ENCODE measurements at places on chromosomes 11 and 22. TPM values are rescaled to one million over a fixed set of nuclear protein-coding genes. Genes with fewer than 3 reads are reported as not detected.
A peak's percentile ranks its signal among the peaks of the same experiment; 100 is the strongest.

DNA sequence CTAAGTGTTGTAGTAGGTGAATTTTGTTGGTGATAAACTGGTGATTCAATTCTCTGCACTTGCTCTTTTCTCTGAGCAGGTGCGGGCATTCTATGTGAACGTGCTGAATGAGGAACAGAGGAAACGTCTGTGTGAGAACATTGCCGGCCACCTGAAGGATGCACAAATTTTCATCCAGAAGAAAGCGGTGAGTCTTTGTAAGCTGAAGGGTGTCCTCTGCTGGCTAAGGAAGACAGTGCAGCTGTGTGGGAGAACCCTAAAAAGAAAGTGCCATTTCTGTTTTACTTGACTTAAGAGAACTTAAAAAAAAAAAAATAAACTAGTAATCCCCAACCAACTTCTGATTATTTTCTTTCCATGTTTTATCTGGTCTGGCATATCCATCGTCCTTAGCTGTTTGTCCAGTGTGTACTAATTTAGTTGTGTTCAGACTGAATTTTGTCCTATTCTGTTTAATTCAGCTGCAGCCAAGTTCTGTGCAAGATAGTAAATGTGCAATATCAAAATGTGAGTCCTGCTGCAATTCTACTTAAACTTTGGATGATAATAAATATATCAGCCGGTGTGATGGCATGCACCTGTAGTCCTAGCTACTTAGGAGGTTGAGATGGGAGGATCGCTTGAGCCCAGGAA is 29.6 kb downstream of the CAT start:
- no peak for DNase-seq

GSTT2 gene
- 2.4 TPM for total RNA-seq

ADAMTS8 gene
- 1.2 TPM for total RNA-seq

GRCh38 chr22:27075028-27075678 is 417.8 kb downstream of the MIAT start:
- DNase-seq: no peak

DNA sequence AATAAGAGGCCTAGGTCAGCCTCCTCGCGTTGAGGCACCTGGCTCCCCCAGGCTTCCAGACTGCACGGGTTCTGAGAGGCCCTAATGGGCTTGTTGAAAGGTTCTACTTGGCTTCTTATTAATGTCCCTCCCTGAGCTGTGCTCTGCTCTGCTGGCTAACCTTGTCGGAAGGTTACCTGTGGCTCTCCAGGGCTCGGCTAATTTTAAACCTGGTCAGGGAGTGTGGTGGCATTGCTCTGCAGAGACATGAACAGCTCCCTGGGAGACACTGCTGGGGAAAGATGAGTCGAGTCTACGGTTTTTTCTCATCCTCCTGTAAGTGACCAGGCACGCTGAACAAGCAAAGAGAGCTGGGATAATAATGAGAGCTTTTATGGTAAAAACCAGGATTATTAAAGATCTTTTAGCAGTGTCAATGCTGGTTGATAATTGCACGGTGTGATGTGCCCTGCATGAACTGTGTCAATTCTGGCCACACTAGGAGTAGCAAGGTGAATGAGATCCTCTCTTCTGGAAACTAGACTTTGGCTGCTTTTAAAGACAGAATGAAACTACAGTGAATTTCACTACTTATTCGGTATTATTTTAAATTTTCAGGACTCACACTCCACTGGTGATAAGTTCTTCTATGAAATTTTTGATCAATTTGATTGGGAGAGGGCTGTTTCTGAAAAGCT is 70.7 kb downstream of the TEAD1 start:
- DNase-seq: peak; percentile 92

DNA sequence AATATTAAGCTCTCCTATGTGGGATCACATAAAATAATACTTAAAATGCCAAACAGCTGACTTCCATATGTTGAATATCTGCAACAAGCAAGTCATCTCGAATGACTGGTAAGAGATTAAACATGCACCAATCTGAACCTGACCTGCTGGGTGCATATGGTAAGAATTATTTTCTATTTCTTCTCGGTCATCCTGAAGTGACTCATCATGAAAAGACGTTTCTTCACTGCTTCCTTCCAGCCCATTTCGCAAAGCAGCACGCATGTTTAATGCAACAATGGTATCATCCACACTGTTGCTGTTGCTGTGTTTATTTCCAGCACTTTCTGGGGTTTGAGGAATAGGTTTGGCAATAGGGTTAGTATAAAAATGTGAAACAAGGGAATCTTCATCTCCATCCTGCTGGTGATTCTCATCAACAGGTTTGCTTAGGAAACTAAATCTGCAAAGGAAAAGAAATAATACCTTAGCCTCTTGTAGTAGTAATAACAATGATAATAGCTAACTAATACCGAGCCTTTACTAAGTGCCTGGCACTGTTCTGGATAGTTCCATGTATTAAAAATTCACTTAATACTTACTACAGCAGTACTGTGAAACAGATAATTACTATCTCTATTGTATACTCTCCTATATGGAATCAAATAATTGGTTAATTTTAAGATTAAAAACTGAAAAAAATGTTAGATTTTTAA is 52.0 kb upstream of the CHRNA10 start:
- DNase-seq: no peak

GRCh38 chr11:36724742-36725385 is 126.8 kb upstream of the RAG2 start:
- DNase-seq: no peak

All from kidney (tissue), 22 donors.